ENCODE measurements at places on chromosomes 4 and X.

GRCh38 chr4:80144676-80145470 is 52.4 kb upstream of the PRDM8 start:
- no peak for DNase-seq

GRCh38 chr4:153798420-153798819 is 9.5 kb upstream of the SFRP2 start:
- DNase-seq: no peak

DNA sequence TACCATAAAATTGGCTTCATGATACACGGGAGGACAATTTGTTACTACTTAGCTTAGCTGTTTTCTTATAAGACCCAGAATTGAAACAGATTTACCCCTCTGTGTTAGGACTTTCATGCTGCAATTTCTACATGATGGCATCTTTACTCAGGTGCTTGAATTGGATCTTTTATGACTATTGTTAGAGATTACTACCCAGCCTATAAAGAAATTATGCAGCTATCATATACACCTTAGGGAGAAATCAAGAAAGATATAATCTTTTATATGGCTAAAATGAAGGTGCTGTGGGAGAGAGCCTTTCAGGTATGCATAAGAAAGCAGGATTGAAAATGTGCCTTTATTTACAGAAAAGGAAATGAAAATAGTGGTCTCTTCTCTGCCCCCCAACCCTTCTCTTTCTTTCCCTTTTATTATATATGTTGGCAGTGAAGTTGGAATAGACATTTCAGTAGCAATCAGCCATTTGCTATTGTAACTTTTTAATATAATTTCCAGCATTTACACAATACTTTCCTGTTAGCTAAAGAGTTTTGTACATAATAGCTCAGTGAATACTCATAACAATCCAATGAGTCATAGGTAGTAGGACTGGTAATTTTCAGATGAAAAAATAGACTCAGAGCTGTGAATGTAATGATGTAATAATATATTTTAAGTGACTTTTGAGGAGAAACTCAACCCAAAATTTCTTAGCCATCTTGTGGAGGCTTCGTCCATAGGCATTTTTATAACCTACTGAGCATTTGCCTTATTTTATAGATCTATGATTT is 311.8 kb downstream of the ADGRL3 start:
- DNase-seq: no peak

- DNase-seq: no peak
These were observed 260.1 kb upstream of the EDNRA start for GRCh38 chr4:147220833-147221232.

DNA sequence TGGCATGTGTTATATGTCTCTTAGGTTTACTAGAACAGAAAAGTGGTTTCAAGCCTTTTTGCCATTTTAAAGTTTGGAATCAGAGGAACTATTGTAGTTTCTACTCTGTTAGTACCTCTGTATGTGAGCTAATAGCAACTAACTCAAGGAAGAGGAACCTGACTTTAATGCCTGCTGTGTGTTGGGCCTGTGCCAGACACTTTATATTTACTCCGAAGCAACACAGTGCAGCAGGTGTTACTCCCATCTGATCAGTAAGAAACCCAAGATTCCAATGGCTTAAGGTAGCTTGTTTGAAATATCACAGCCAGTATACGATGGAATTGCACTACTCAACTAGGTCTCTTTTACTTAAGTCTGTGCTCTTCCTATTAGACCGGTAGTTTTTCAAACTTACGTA is 79.2 kb downstream of the USP9X start:
- DNase-seq: no peak

- no peak for DNase-seq
These were observed 38.7 kb upstream of the FRAS1 start for GRCh38 chr4:78018271-78019049.

DNA sequence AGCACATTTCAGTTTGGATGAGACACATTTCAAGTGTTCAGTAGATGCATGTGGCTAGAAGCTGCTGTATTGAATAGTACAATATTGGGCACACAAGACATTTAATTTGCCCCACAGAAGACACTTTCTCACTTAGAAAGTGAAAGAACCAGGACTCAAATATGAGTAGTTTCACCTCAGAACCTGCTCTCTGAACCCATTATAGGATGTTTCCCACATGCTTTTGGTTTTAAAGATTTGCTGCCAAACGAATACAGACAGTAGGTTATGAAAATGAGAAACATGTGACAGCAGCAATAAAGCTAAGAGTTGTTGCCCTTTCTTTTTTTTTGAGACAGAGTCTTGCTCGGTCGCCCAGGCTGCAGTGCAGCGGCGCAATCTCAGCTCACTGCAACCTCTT is 32.3 kb downstream of the C4orf54 start:
- DNase-seq: no peak

DNA sequence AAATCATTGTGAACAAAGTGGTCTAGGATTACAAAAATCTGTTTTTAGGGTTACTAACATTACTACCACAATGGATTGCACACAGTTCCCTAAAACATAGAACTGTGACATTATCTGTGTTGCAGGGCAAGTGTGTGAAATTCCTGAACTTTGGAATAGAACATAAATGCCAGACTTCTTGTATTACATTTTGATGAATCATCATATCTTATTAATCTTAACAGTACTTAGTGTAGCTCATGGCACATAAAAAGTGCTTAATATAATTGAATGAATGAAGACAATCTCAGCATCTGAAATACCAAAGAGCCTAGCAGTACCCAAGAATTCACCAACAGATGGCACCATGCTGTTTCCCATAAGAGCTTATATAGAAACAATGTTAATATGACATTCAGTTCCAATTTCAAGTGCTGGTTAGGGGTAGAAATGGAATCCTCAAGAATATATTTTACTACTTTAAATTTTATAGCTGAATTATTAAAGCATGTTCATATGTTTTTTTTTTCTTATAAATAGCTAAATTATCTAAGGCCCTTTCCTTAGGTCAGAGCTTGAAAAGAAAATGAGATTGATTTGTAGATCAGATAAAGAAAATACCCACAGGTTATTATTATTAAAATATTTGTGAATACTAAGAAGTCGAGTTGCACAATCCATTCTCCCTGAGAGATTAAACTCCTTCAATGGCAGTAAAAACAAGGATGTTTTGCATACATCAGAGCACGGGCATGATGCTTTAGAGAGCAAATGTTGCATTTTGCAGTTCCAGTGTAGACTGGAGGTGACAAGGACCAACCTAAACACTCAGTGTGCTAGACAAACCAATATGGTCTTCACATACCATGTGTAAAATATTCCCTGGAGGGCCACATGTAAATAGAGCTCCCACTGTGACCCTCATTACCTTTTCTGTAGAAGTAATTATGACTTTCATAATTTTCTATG is 25.7 kb upstream of the SHISA3 start:
- DNase-seq: peak; percentile 55

GRCh38 chr4:84995386-84995785 is 28.9 kb upstream of the WDFY3 start:
- DNase-seq: no peak

- DNase-seq: no peak
These were observed 25.8 kb upstream of the TBL1X start for GRCh38 chrX:9438933-9439494.

GRCh38 chr4:131613824-131614216 is 1535.3 kb upstream of the PCDH10 start:
- DNase-seq: no peak

GRCh38 chrX:150081076-150081475 is 142.8 kb upstream of the EOLA2 start:
- no peak for DNase-seq

- no peak for DNase-seq
These were observed 133.8 kb downstream of the ZC4H2 start for GRCh38 chrX:64842492-64842891.

- no peak for DNase-seq
These were observed 252.7 kb downstream of the SPRY1 start for GRCh38 chr4:123649250-123649644.

GRCh38 chr4:4260185-4260751 is 12.2 kb upstream of the TMEM128 start:
- DNase-seq: no peak

DNA sequence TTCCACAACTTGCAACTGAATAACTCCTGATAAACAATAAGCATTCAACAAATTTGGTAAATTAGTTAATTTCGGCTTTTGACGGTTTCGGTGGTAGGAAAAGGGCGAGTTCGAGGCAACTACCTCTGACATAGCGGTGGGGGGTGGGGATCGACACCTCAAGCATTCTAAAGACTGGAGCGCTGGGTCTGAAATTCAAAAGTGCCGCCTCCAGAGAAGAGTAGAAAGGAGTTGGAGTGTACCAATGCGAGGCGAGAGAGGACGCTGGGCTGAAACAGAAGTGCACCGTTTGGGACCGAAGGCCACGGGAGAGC is 725 bp downstream of the SMC1A start:
- DNase-seq: no peak
